ENCODE measurements at places on chromosomes 12 and 14. TPM values are rescaled to one million over a fixed set of nuclear protein-coding genes. Genes with fewer than 3 reads are reported as not detected.

Gene PPFIA2
- 1.1 TPM for total RNA-seq

Gene TMEM63C
- 34.9 TPM for total RNA-seq

- DNase-seq, result no peak
Observed at GRCh38 chr12:750366-751191, 1.8 kb upstream of the WNK1 start.

Gene BEGAIN
- total RNA-seq, result 1.1 TPM

- no peak for DNase-seq
Observed at GRCh38 chr12:5008661-5009060, 35.0 kb upstream of the KCNA5 start.

GRCh38 chr12:66971816-66972215 is 292.9 kb upstream of the GRIP1 start:
- no peak for DNase-seq

GRCh38 chr12:14905269-14906004 is 19.8 kb upstream of the MGP start:
- DNase-seq, result no peak

Gene CFAP54
- 0.82 TPM for total RNA-seq

Gene LYZ
- 55.2 TPM for total RNA-seq

GRCh38 chr12:124953689-124954405 is 35.1 kb downstream of the DHX37 start:
- DNase-seq, result no peak

DNA sequence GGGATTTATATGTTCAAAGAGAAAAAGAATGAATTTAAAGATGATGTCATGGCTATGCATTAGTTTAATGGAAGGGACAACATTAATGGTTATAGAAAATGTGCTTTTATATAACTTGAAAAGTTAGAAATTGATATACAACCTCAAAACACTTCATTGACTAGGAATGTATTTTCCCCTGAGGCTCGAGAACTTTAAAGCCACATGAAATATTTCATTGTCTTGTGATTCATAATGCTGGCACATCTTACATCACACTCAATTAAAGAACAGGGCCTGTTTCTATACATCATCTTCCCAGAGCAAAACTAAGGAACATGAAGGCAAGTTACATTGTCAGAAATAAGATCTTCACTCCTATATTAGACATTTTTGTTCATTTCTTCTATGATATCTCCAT is 35.2 kb upstream of the PAWR start:
- DNase-seq, result no peak

Gene PTPN6
- total RNA-seq, result 37.4 TPM

Gene DLGAP5
- total RNA-seq, result 2.0 TPM

GRCh38 chr12:73798523-73798922 is 739.1 kb upstream of the ATXN7L3B start:
- DNase-seq, result no peak

DNA sequence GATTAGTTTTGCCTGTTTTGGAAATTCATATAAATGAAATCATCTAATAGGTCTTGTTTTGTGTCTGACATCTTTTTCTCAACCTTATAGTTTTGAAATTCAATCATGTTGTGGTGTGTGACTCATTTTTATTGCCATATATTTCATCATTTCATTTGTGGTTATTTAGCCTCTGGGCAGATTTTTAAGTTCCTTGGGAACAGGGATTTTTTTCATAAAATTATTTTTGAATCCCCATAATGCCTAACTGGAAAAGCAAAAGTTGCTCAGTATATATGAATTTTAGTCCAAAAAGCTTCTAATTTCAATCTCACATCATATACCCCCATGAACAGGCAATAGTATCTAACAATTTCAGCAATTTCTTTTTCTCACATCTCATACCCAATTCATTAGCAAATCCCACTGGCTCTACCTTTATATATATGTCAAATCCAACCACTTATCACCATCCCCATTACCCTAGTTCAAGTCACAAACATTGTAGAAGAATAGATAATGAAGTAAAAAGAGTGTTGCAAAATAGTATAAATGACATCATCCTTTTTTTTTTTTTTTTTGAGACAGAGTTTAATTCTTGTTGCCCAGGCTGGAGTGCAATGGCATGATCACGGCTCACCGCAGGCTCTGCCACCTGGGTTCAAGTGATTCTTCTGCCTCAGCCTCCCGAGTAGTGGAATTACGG is 2.6 kb upstream of the OR6J1 start:
- no peak for DNase-seq

Gene LRP1-AS
- not detected for total RNA-seq

- DNase-seq, result no peak
Observed at GRCh38 chr12:13204428-13204827, 7.9 kb downstream of the EMP1 start.

Gene PPM1H
- 6.1 TPM for total RNA-seq

Measured in mucosa of descending colon (tissue), 3 donors.